D341Med (cell line): ENCODE measurements at places on chromosomes 5 and 9.

DNA sequence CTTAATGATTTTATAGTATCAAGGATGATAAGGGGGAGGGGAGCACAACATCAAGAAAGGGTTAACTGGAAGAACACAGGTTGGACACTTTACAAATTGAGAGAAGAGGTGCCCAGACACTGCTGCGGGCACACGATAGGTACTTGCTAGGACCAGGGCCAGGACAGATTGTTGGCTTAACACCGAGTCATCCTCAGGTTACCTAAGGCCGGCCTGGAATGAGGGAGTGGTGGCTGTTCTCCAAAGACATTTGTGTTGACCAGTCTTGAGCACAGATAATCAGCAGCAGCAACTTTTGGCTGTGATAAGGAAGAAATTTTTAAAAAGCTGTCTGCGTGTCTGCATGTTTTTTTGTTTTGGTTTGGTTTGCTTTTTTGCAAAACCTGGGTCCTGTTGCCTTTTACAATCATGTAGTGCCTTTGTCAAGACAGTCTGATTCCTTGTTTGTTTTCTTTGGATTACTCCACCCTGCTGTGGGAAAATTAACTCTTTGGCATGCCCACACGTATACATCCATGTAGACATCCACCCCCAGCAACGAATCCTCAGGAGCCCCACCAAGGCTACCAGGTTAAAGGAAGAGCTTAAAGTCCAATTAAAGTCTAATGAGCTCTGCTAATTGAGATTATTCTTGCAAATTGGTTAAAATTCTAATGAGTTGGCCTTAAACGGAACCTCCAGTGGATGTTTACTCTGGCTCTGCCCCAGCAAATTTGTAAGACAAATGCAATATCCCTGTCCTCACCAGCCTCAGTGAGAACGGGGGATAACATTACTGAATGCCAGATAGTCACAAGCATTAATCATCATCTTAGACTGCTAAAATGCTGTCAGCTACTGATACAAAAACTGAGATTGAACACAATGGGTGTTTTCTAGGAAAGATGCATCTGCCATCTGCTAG lies 382.3 kb downstream of the ACTL7B start:
- DNase-seq: no peak

DNA sequence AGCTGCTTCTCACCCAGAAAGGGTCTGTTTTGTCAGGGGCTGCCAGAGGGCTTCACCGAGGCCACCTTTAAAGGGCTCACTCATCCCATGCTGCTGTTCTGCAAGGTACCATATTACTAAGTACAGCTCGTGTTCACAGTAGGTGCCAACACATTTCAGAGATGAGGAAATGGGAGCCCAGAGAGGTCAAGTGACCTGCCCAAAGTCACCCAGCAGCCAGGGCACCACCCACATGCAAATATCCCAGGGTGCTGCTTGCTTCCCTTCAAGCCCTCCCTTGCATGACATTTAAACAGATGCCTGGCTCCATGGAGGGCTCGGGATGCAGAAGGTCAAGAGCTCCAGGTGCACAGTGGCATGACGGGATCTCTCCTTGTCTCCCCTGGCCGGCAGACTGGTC lies 123.5 kb upstream of the SARDH start:
- DNase-seq: no peak

- no peak for DNase-seq
These were observed 69.8 kb downstream of the WDR70 start for GRCh38 chr5:37448941-37449340.

- no peak for DNase-seq
These were observed 264.2 kb downstream of the MAST4 start for GRCh38 chr5:66860199-66860975.

DNA sequence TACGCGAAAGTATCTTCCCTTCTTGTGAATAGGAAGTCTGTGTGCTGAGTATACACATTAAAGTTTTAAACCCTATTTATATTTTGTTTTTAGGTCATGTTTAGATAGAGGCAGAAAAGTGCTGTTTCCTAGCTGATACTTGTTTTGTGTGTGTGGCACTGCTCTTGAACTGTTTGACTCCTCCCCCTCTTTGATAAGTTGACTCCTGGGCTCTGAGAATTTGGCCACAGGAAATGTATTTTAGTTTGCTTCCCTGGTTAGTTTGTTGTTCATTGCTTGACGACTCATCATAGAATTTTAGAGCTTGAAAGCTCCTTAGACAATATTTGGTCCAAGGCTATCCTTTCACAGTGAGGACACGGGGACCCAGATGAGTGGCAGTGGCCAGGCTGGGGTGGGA lies 2.0 kb upstream of the CDC14B start:
- no peak for DNase-seq

- no peak for DNase-seq
These were observed 188.0 kb downstream of the ELAVL2 start for GRCh38 chr9:23638011-23638410.

GRCh38 chr5:171848006-171848405 lies 62.4 kb downstream of the SMIM23 start:
- DNase-seq: no peak

GRCh38 chr9:137032858-137033257 lies 970 bp upstream of the FUT7 start:
- DNase-seq: no peak

DNA sequence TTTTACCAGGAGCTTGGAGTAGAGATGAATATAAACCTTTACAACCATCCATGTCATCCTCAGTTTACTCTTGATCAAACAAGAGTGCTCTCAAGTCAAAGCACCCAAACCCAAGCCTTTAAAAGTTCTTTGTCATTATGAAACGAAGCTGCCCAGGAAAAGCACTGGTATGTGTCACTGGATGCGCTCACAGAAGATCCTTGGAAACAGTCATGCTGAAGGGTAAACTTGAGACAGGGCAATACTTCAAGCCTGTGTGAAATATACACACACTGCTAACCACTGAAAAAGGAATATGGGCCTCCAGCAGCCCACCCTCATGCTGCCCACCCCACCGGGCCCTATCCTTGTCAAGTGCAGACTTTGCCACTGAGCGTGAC lies 84.5 kb downstream of the PRRT1B start:
- no peak for DNase-seq

- no peak for DNase-seq
These were observed 19.9 kb downstream of the PPP3R2 start for GRCh38 chr9:101574731-101575333.

- DNase-seq: no peak
These were observed 63.5 kb downstream of the HMCN2 start for GRCh38 chr9:130329061-130329460.

DNA sequence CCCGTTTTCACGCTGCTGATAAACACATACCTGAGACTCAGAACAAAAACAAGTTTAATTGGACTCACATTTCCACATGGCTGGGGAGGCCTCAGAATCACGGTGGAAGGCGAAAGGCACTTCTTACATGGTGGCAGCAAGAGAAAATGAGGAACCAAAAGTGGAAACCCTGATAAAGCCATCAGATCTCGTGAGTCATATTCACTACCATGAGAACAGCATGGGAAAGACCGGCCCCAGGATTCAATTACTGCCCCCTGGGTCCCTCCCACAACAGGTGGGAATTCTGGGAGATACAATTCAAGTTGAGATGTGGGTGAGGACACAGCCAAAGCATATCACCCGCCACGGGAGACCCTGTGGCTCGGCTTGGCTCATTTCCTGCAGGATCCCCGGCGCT lies 20.2 kb downstream of the EXD3 start:
- DNase-seq: no peak

GRCh38 chr5:179906795-179907555 lies 722 bp downstream of the TBC1D9B start:
- no peak for DNase-seq
